Fibroblast of skin of abdomen (primary cell): ENCODE measurements at places on chromosomes 16 and 17.

DNA sequence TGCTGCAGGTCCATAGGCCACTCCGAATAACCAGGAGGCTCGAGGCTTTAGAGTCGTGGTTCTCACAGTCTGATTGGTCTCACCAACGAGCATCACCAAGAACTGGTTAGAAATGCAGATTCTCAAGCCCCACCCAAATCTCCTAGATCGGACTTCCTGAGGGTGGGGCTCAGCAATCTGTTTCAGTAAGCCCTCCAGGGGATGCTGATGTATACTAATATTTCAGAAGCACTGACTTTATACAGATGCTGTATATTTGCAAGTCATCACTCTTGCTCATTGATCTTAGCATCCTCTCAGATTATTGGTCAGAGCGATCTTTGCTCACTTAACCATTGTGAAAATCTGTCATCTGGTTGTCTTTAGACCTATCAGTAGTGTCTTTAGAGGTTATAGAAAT lies 4.4 kb upstream of the VAC14 start:
- DNase-seq: no peak

DNA sequence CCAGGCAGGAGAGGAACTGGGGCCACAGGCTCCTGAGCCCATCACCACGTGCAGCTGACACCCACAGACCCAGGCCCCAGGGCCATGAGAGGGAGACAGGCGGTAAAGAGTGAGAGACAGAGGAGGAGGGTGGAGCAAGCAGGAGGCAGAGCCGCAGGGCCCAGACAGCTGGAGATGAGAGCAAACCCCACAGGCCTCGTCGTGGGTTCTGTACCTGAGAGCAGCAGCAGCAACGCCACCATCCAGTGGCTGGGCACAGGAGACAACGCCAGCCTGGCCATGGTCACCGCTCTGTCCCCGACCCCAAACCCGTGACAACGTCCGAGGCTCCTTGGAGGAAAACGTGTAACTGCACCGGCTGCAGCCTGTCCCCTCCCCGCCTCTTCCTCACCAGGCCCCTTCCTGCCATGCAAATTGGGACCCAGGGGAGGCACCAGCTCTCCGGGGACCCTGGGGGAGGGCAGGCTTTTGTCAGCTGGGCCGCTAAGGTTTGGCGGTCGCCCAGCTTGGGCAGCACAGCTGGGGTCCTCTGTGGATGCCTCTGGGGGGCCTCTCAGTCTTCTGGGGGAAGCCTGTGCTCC lies at the start of gene CD79B:
CD79B (minus strand) TSS at position 351 of the 581 bp plus-strand sequence; CDS start at position 281, 70 bp downstream.
- DNase-seq: no peak

DNA sequence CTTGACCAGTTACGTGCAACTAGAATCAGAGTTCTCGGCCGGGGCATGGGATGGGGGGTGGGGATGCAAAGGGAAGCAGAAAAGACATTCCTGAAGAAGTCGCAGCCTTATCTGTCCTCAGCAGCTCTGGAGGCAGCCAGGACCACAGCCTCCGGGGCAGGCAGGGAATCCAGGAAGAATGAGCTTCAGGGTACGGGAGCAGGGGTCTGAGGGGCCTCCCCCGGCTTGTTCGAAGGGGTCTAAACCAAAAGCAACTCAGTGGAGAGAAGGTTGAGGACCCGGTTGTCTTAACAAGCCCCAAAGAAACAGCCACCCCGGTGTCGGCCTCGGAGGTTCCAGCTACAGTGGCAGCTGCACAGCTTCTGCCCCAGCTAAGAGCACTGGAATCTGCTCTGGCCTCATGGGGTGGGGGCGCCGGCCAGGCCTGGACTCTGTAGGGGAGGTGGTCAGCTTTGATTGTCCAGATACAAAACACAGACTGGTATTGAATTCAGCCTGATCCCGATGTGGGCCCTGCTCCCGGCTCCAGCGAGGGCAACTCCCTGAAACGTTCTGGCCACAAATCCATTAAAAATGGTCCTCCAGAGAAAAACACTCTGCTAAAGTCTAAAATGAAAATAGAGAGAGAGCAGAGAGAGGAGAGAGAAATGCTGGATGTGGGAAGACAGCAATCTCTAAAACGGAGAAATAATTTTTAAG lies 7.7 kb downstream of the HOXB4 start:
- peak; percentile 62 for DNase-seq

DNA sequence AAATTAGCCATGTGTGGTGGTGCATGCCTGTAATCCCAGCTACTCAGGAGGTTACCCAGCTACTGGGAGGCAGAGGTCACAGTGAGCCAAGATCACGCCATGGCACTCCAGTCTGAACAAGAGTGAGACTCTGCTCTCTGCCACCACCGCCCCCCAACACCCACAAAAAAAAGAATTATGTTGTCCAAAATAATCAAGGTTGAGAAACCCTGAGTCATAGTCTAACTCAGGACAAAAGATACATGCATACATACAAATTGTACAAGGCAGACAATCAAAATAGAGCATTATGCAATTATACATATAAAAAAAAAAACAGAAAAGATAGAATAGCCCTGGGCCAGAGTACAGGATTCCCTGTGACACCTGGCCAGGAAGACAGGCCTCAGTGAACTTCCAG lies 6.6 kb upstream of the KPNB1 start:
- DNase-seq: no peak

DNA sequence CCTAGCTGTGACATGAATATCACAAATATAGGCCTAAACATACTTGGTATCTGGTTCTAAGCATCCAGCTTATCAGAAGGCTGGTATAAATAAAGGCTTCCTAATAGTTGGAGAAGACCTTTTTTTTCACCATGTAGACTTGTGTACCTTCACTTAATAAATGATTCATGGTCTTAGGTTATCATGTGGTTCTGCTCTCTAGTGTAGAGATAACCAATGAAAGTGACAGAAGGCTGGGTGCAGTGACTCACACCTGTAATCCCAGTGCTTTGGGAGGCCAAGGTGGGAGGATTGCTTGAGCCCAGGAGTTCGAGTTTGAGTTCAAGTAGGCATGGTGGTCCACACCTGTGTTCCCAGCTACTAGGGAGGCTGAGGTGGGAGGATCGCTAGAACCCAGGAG lies 3.1 kb downstream of the DDX19A start:
- DNase-seq: no peak

GRCh38 chr16:2082983-2083364 lies 35.2 kb downstream of the TSC2 start:
- DNase-seq: no peak
